NCI-H1105 treated with DMSO at 0.1 percent for 48 hours (cell line): ENCODE measurements at places on chromosomes 5 and 9.

DNA sequence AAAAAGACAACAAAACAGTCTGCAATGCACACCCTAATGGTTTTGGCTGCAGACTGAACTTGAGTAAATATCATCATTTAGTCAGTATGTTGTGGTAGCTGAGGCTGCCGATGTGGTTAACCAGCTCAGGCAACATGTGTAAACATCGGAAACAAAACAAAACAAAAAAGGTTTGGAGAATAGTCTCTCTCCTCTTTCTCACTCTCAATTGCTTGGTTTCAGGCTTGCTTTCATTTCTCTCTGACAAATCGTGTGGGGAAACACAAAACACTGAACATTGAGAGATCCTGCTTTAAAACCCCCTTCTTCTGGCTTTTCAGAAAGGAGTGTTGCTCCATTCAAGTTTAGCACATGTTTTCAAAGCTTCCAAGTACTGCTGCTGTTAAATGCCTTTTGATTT lies 453.3 kb downstream of the BNC2 start:
- DNase-seq: peak; percentile 16

GRCh38 chr5:172156541-172156994 lies 31.5 kb downstream of the STK10 start:
- DNase-seq: no peak

DNA sequence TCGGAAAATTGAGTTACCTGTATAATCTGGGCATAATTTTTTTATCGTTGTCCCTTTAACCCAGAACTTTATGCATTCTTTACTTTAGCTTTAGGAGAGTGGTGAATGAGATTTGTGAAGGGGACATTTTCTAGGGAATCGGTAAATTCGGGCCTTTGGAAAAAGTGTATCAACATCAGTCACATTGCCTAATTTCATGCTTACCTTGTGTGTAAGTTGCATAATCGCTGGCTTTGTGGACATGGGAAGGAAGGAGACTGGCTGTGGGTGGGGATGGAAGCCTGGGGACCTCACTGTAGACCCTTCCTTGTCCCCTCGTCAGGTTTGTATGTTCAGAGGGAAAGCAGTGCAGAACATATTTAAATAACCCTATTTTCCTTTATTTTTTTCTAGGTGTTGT lies 3.3 kb downstream of the PSAT1 start:
- DNase-seq: no peak

DNA sequence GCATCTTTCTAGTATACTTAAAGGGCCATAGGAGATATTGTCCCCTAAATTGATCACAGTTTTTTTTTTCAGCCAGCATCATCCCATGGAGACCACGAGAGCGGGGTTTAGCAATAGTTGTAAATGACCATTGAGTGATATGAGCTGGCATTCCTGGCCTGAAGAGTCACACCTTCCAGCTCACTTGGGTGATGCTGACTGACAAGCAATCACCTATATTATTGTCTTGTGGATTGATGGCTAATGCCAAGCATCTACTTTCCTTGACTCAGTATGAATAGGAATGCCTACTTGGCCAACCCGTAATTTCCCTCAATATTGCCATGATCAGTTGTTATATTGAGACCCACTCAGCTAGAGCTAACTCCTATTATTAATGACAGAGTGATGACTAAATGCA lies 70.5 kb downstream of the ADAMTSL1 start:
- DNase-seq: no peak

GRCh38 chr9:135614821-135615665 lies 24.3 kb downstream of the GLT6D1 start:
- DNase-seq: no peak

DNA sequence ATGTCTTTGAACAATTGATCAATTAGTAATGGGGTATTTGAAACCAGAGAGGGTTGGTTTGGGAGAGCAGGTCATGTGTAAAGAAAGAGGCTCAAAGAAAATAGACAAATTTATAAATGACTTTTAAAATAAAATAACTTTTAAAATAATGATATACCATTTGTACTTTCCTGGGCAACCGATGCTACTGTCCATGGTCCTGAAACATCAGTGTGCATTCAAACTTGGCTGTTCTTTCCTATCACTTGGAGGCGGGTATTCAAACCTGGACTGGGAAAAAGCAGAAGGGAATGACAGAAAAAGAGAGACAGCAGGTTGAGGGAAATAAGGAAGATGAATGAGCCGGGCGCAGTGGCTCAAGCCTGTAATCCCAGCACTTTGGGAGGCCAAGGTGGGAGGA lies 1446.4 kb upstream of the WWC1 start:
- DNase-seq: no peak

- DNase-seq: no peak
Measured at GRCh38 chr9:68706363-68707201, 1.5 kb downstream of the PIP5K1B start.
